ENCODE measurements at places on chromosomes 12 and 14.

DNA sequence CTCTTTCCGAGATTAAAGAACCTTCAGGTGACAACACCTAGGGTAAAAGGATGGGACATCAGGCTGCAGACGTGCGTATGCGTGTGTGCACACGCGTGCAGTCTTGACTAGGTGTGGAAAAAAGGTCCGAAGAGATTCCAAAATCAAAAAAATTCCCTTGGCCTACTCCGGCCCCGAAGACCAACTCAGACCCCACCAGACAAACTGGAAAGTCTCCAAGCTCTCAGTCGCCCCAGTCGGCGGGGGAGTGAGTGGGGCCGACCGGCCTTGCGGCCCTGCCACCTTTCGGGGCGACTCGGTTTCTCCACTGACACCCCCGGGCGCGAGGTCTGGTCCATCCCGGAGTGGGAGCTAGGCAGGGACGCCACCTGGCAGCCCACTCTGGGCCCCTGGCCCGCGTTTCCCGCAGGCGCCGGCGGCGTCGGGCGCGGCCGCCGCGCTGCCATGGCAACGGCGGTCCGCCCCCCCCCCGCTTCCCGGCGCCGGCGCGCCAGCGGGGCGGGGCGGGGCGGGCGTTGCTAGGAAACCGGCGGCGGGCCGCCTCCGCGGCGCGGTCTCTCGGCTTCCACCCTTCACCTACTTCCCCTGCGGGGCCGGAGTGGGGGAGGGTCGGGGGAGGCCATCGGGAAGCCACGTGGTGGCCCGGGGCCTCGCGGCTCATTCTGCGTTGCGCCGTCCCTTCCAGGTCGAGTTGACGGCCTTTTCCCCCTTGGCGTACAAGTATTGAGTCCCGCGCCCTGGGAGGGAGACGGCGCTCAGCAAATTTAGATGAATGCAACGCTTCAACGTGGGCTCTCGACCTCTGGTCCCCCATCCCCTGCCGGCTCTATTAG lies 253.1 kb downstream of the EFCAB11 start:
- DNase-seq = peak; percentile 70

DNA sequence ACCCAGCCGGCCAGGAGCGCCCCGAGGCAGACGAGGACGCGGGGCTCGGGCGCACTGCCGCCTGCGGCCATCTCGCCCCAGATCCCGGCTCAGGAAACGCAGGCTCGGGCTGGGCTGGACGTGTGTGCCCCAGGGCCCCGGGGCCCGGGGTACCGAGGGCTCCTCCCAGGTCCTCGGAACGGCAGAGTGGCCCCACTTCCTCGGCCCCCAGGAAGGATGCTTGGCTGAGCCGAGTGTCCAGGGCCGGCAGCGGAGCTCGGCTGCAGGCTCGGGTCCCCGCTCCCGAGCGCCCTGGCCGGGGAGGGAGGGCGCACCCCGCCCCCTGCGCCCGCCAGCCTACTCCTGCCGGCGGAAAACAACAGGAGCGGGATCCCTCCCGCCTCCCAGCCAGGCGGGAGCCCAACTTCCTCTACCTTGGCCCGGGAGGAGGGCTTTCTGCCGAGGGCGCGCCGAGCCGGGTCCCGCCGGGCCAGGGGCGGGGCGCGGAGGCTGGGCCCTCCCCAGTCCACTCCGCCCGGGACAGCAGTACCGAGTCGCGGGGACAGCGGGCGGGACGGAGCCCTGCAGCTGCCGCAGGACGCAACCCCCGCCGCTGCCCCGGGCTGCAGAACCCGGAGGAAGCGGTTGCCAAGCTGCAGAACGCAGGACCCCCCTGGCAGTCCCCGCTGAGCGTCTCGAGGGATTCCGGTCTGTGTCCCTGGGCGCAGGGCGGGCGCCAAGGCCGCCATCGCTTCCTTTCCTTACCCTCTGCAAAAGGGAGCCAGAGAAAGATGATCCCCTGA lies at the start of gene VSIG10:
TSS of gene VSIG10 (minus strand) at position 411 of the 782 bp plus-strand sequence. CDS start at position 71, 340 bp downstream.
- DNase-seq = no peak

GRCh38 chr14:75277008-75277814 lies 1.4 kb upstream of the FOS start:
- DNase-seq = no peak

DNA sequence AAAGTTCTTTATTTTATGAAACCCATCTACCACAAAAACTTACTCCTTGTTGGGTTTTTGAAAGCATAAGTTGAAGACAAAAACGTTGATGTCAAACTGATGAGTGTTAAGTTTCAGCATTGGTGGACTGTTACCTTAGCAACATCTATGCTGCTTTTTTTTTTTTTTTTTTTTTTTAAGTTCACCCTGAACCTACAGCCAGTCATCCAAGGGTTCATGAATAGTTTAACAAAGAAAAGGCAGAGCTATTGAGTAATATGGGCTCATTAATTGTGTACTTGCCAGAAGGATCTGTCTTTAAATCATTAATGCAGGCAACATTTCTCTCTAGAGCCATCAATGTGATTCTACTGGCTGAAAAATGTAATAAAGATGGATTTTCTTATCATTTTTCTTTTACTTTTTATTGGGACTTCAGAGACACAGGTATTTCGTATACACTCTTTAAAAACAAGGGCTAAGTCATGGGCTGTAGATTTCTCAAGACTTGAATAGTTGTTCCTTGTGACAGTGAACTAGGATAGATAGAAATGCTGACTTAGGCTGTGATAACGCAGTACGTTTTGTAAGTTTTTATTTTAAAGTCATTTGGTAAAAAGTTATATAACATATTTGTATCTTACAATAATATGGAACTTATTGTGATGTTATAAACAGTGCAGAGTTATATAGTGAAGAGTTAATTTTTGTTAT lies at the start of gene PTPRQ:
TSS of gene PTPRQ (plus strand) at position 262 of the 693 bp plus-strand sequence. CDS start at position 373, 111 bp downstream.
- no peak for DNase-seq

DNA sequence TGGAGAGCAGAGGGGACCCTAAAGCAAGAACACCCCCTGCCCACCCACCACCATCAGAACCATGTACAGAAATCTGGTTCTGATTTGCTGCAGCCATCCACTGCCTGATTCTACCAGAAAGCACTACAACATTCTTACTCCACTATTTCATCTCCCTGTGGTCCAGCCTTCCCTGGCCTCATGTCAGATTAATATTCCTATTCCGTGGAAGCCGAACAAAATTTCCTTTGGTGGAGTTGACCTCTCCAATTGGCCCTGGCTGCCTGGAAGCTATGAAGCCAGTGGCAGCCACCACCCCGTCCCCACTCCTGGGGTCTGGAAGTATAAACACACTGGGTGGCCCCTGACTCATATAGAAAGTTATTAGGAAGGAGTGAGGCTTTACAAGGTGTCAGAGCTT lies 60.2 kb downstream of the ANO2 start:
- DNase-seq = no peak

- DNase-seq = no peak
Measured at GRCh38 chr12:110109037-110109836, 14.9 kb upstream of the IFT81 start.

GRCh38 chr12:116595186-116595585 lies 36.0 kb downstream of the MAP1LC3B2 start:
- DNase-seq = no peak

DNA sequence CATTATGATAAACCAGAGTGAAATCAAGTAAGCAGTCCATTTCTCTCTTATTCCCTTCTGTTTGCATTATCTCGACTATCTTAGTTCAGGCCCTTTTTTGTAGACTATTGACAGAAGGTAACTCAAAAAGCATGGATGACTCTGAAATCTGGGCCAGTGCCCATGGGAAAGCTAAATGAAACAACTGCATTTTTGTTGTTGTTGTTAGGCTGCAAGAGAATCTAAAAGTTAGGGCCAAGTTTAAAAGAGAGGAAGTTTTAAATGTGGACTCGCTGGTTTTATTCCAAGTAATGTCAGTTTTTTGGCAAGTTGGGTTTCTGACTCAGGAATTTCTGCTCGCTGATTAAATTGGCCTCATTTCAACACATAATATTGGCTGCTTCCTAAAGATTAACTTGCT lies 201.1 kb downstream of the PIK3C2G start:
- DNase-seq = no peak

DNA sequence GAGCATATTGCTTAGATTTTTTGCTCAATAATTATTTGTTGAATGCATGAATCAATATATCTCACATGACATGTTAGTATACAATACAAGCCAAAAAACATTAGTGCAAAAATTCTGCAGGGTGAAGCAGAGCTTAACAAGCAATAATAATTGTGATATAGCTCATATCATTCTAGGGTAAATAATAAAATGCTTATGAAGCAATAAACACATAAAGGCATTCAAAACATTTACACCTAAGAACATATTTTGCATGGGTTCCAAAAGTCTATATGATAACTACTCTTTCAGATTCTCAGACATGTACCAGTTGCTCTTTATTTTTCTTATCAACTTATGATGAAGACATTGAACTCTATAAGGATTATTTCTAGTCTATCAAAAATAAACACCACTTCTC lies 886.2 kb downstream of the TRHDE start:
- no peak for DNase-seq

- no peak for DNase-seq
Measured at GRCh38 chr12:21906919-21907493, 34.2 kb downstream of the ABCC9 start.

- no peak for DNase-seq
Measured at GRCh38 chr14:44029933-44030332, 477.1 kb downstream of the FSCB start.

- DNase-seq = no peak
Measured at GRCh38 chr14:99479906-99480869, at the start of gene SETD3. SETD3 (minus strand) TSS chr14:99480859; CDS start chr14:99465805, 15,054 bp downstream.

GRCh38 chr12:94769776-94770759 lies 119.7 kb upstream of the TMCC3 start:
- no peak for DNase-seq

DNA sequence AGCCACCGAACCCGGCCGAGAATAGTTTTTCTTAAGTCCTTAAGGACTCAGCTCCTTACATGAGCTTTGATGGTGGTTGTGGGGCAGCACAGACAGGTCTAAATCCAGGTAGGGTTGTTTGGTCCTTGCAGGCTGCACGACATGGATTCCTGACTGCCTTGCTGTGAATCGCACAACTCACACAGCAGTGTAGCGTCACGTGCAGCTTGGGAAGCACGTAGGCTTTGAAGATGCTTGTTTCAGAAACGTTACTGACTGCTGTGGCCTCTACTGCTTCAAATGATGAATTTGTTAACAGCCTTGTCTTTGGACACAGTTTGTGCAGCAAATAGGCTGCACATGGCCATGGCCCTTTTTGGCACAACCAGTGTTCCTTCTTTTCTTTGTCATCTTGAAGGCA lies 29.9 kb downstream of the ZBTB42 start:
- no peak for DNase-seq

- no peak for DNase-seq
Measured at GRCh38 chr12:21675096-21675495, 17.5 kb upstream of the LDHB start.

GRCh38 chr14:59133709-59134108 lies 54.8 kb upstream of the DAAM1 start:
- no peak for DNase-seq

GRCh38 chr12:46549527-46550265 lies 177.1 kb upstream of the SLC38A2 start:
- no peak for DNase-seq

- DNase-seq = no peak
Measured at GRCh38 chr12:15697201-15697600, 92.0 kb downstream of the EPS8 start.

DNA sequence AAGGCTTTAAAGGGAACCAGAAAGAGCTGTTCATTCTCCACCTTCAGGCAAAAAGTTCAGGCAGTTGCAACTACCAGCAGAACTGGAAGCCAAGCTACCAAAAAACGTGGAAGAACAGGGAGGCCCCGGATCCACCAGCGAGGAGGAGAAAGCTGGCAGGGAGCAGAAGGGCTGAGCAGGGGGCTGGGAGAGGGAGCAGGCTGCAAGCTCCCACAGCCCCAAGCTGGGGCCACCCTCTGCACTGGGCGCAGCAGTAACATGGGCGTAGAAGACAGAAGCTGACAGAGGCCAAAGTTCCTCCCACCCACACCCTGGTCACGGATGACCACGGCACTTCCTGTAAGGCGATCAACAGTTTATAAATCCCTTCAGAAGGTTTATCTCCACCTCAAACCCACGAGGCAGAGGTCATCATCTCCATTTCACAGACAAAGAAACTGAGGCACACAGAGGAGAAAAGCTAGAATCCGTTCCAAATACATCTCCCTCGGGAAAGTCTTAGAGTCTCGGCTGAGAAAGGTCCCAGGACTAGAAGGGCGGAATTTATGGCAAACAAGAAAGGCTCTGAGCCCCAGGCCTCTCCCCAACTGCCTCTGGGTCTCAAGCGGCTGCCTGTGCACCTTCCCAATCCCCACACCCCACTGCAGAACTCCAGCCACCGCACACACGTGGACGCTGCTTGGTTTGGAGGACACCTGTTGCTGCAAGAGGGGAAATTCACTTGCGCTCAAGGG lies 1.8 kb downstream of the CCDC85C start:
- DNase-seq = no peak

GRCh38 chr14:88866305-88866704 lies 41.9 kb downstream of the TTC8 start:
- no peak for DNase-seq

DNA sequence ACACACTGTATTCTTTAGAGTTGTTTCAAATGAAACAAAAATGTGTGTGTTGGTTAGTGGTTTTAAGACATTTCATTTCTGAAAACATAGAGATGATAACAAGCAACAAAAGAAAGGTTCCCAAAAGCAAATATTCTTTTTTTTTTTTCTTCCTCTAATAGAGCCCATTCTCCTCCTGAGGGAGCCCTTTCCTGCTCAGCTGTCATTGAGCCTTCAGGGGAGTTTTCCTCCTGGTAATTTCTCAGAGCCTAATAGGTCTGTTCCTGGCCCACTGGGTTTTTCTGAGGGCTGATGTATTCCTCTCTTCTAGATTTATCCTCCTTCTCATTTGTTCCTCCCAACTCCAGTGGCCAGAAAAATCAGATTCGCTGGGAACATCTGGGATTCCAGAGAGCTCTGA lies 654.5 kb downstream of the NOVA1 start:
- no peak for DNase-seq

- DNase-seq = no peak
Measured at GRCh38 chr12:84641940-84642545, 270.6 kb downstream of the SLC6A15 start.

- DNase-seq = no peak
Measured at GRCh38 chr12:17809206-17809605, 280.8 kb downstream of the RERGL start.

GRCh38 chr12:123867141-123867540 lies 105.0 kb downstream of the DNAH10 start:
- DNase-seq = no peak

- DNase-seq = no peak
Measured at GRCh38 chr14:63986789-63987533, 134.2 kb downstream of the SYNE2 start.
